ENCODE measurements at places on chromosomes 12 and 14.

- DNase-seq: no peak
Observed at GRCh38 chr12:55745361-55746173, 2.6 kb downstream of the GDF11 start.

DNA sequence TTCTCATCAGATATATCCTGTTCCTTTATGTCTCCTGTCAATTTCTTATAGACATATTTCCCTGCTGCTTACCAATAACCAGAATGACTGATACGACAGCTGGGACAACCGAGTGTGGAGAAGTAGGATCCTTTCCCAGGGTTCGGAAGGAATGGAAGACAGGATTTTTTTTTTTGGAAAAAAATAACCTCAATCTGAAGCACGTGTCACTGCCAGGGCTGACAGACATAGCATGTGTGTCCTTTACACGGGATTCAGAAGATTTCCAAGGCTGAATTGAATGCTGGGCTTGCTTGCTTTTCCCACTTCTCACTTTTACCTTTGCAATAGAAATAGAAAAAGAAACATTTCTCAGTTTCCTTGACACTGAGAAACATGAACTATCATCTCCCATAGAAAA is 245.7 kb downstream of the GRIN2B start:
- no peak for DNase-seq

DNA sequence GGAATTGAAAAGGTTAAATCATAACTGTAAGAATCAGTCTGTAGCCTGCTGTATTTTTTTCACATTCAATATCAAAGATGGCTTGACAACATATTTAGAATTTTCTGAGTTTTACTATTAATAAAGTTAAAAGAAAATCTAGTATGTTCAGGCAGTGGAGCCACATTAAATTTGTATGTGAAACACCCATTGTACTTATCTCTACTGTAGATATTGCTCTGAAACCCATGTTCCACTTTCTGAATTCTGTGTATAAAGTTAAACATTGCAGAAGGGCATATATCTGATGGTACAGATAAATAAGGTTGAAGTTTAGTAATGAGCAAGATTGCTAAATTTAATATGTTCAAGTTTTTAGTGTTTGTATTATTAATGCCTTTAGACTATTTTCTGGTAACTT is 172.7 kb downstream of the FOXA1 start:
- no peak for DNase-seq

DNA sequence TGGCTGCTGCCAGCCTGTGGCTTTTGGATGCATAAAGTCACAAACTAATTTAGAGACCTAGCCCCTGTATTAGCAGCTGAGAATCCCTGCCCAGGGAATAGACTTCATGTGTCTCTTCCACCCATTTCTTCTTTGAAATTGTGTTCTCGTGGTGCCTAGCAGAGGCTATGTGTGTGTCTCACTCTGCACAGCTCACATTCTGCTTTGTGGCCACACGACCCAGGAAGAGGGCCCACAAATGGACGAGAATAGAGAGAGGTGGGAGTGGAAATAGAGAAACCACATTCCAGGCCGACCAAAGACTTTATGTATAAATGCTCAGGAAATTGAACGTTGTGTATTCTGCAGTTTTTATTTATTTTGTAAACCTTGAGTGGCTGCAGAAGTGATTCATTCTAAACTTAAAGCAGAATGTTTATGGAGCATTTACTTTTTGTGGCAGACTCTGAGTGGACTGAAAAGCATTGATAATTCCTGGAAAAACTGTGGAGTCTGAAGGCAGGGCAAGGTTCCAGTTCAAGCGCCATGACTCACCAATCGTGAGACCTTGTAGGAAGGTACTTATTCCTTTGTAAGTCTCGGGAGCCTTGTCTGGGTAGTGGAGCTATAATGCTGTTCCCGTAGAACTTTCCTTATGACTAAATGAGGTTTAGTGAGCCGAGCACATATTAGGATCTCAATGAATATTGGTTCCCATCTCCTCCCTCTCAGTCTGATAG is 9.1 kb downstream of the B4GALNT3 start:
- DNase-seq: peak; percentile 42

- no peak for DNase-seq
Observed at GRCh38 chr14:54362089-54362504, 34.7 kb upstream of the CDKN3 start.

GRCh38 chr14:76710056-76711010 is 50.9 kb upstream of the VASH1 start:
- peak; percentile 66 for DNase-seq

GRCh38 chr12:47808050-47808449 is 11.7 kb downstream of the HDAC7 start:
- DNase-seq: peak; percentile 45

- DNase-seq: no peak
Observed at GRCh38 chr14:84181072-84181471, 1348.9 kb upstream of the FLRT2 start.

Measured in ELR (cell line).